Stimulated activated naive CD8-positive, alpha-beta T cell treated with anti-CD3 and anti-CD28 coated beads, Interleukin-15, Interleukin-2, amounts not matched to agents 100 U/mL and 50 U/mL, for 24 hours (primary cell): ENCODE measurements at places on chromosomes 16 and 17.
A peak's percentile ranks its signal among the peaks of the same experiment; 100 is the strongest.

- DNase-seq: no peak
Measured at GRCh38 chr16:49287572-49287971, 5.9 kb upstream of the CBLN1 start.

DNA sequence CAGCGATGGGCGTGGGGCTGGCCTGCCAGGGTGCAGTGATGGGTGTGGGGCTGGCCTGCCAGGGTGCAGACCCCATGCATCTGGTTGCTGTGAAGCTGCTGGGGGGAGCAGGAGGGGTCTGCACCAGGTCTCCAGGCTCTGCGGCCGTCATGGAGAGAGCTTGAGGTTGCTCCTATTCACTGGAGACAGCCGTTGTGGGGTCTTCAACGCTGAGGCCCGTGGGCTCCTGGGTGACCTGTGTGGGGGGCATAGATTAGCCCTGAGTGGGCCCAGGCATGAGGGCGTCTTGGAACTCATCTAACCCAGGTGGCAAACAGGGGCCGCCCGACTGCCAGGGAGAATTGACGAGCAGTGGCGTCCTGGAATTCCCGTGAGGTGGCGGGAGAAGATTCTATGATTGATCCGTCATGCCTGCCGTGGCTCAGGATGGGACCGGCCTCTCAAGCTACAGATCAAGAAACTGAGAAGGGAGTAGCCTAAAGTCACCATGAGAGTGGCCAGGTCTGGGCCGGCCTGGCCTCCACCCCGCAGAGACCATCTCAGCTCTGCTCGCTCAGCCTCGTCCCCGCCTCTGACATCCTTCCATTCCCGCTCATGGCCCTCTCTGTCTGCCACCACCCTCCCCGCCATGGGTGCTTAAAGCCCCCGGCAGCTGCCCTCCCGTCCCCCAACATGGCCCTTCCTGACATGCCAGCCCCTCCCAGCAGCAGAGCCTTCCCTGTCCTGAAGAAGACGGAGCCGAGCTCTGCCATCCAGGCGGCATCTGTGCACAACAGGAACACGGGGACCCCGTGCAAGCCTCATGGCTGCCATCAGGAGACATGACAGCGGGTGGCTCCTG is 50.7 kb upstream of the ACSF3 start:
- no peak for DNase-seq

- no peak for DNase-seq
Measured at GRCh38 chr16:30797670-30798309, 10.8 kb upstream of the ZNF629 start.

- DNase-seq: peak; percentile 30
Measured at GRCh38 chr16:66905633-66906539, 12.8 kb downstream of the CDH16 start.

GRCh38 chr17:78940258-78940657 is 15.1 kb upstream of the TIMP2 start:
- DNase-seq: no peak

DNA sequence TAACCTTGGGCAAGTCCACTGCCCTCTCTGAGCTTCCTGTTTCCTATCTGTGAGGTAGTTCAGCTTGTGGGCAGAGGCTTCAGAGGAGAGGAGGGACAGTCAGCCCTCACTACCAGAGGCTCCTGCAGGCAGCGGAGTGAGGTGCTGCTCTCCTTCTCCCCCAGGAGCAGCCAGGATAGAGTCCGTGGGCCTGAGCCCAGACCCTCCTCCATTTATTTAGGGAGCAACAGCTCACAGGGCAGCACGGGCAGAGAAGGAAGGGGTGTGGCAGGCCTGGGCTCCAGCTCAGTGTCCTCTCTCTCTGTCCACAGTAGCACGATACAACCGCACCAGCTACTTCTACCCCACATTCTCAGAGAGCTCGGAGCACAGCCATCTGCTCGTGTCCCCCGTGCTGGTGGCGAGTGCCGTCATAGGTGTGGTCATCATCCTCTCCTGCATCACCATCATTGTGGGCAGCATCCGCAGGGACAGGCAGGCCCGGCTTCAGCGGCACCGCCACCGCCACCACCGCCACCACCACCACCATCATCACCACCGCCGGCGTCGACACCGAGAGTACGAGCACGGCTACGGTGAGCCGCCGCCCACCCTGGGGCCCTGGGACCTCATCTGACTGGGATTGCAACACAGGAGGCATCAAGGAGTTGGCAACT is 42.3 kb downstream of the BEAN1 start:
- no peak for DNase-seq

DNA sequence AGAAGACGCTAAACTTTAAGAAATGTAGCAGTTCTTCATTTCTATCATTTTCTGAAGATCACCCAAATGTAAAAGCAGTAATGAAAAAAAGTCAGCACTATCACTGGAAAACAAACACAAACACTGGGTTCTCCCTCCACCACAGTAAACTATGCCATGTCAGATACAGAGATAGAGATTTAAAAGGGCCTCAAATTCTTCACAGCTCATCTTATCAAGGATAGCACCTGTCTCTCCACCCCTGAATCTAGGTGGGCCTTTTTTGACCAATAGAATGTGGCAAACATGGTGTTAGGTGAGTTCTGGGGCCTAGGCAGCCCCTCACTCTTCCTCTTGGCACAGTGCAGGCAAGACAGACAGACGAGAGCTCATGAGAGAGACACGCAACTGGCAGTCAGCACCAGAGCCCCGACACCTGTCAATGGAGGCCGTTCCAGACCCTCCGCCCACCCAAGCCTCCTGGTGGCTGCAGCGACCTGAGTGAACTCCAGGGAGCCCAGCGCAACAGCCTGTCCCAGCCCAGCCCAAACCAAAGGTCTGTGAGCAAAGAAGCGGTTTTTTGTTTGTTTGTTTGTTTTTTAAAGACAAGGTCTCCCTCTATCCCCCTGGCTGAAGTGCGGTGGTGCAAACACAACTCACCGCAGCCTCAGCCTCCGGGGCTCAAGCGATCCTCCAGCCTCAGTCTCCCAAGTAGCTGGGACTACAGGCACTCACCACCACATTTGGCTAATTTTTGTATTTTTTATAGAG is 79.8 kb downstream of the TBC1D16 start:
- no peak for DNase-seq

DNA sequence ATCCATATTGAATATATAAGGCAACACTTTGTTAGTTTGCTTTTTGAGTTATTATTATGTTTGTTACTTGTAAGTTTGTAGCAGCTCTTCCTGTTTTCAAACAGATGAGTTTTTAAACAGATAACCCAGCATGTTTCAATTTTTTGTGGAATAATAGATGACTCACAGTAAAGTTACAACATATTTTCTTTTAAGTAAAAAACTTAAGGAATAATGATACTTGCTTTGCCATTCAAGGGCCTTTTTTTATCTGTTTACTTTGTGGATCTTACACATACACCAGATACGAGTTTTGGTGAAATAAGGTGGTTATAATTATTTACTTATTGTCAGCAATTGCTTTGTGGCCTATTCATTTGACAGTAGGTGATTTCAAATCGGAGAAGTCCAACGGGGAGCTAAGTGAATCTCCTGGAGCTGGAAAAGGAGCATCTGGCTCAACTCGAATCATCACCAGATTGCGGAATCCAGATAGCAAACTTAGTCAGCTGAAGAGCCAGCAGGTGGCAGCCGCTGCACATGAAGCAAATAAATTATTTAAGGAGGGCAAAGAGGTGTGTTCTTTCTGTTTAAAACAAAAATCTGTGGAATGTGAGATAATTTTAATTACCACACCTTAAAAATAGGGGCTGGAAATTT is 66.3 kb downstream of the BPTF start:
- no peak for DNase-seq

DNA sequence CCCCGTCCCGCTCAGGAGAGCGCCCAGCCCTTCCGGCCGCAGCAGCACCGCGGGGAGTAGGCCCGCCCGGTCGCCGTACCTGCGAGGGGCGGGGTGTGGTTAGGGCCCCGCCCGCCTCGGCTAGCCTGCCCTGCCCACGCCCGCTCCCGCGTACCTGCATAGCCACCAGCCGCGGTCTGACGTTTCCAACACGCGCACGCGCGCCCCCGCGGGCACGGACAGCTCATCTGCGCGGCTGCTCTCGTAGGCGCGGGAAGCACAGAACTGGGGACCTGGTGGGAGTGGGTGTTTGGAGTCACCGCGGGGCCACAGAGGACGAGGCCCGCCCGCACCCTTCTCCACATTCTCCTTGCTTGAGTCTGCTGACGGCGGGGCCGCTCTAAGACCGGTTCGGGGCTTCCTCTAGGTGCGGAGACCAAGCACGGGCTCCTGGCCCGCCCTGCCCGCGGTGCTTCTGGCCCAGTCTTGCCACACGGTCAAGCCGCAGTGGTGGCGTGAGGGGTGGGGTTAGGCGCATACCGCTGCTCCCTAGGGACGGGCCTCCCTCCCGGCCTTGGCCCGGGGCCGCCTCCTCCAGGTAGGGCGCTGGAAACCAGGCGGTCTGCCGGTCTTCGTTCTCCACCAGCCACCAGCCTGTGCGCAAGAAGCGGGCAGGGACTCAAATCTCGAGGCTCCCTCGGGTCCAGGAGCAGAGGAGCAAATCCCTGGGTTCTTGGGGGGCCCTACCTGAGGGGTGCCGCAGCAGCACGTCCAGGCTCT is 1.8 kb downstream of the NOXO1 start:
- DNase-seq: peak; percentile 45

- peak; percentile 39 for DNase-seq
Measured at GRCh38 chr17:4176808-4177472, 33.9 kb downstream of the CYB5D2 start.

DNA sequence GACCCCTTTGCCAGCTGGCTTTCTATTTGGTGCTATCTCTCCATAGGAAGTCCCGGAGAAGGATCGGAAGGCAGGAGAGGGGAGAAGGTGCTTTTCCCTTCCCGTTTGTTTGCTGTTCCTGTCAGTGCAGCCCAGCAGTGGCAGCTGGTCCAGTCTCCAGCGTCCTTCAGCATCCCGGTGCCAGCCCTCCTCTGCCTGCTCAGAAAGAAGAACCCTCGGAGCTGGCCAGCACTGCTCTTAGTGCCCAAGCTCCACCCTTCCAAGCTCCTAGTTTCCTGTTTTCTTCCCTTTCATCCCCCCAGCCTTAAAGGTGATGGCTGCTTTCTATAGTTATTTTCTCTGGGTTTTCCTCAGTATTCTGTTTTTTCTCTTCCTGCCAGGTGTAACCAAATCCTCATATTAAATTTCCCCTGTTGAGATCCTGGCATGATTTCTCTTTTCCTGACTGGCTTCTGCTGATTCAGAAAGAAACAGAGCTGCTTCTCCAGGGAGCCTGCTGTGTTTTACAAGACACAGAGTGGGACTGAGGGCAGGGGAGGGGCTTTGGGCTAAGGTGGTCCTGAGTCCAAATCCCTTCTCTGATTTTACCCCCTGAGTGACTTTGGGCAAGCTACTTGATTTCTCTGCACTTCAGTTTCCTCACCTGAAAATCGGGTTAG is 186.8 kb downstream of the COPRS start:
- no peak for DNase-seq

DNA sequence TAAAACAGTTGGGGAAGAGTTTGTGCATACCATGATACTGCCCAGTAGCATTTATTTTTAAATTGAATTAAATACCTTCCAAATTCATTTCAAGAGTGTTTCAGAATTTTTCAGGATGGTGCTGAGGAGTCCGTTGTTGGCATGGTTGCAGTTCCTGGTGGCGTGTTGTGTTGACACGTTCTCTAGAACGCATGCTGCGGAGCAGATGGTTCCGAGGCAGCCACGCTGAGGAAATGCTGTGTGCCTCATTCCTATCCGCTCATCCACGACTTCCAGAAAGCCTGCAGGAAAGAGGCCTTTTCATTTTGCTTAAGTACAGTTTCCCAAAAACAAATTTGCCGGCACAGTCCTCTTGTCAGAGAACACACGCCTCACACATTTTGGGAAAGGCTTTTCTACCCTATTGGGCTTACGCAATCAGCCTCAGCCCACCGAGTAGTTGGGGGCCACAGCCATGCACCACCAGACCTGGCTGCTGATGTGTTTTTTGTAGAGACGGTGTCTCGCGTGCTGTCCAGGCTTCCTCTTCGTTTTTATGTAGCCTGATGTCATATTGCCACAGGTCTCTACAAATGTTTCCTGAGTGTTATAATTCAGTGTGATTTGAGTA is 32.1 kb upstream of the IL17C start:
- no peak for DNase-seq

- no peak for DNase-seq
Measured at GRCh38 chr16:47139561-47140185, 4.1 kb downstream of the NETO2 start.

GRCh38 chr17:49290690-49291359 is 60.2 kb upstream of the PHOSPHO1 start:
- DNase-seq: peak; percentile 26
